ENCODE measurements at places on chromosomes 4 and X. TPM values are rescaled to one million over a fixed set of nuclear protein-coding genes. Genes with fewer than 3 reads are reported as not detected.

DNA sequence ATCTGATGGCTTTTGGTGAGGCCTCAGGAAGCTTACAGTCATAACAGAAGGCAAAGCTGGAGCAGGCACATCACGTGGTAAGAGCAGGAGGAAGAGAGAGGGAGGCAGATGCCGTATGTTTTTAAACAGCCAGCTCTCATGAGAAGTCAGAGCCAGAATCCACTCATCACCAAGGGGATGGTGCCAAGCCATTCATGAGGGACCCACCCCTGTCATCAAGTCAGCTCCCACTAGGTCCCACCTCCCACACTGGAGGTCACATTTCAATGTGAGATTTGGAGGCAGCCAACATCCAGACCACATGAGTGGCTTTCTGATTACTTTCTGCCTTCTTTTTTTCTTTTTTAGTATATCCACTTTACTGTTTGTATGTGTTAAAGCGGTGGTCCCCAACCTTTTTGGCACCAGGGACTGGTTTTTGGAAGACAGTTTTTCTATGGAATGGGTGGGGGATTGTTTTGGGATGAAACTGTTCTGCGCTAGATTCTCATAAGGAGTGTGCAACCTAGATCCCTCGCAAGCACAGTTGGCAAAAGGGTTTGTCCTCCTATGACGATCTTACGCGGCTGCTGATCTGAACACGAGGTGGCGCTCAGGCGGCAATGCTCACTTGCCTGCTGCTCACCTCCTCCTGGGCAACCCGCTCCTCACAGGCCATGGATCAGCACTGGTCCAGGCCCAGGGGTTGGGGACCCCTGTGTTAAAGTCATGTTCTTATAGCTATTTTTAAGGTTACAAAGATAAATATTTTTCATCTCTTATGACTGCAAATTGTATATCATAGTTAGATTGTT lies 61.7 kb downstream of the SLIT2 start:
- DNase-seq, result peak; percentile 54

DNA sequence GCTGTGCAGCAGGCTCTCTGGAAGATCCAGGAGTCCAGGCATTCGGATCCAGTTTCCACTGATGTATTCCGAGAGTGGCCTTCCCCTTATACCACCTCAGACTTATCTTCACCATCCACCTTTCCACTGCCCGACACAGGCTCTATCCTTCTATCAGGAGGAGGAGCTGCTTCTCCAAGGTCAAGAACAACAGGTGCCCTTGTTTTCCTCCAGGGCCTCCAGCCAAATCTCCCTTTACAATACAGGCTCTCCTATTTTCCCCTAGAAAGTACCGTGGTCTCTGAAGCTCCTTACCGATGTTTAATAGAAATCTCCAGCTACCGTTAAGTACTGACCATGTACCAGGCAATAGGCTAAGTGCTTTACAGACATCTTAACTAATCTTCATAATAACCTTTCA lies 61.3 kb downstream of the AFAP1 start:
- DNase-seq, result no peak

DNA sequence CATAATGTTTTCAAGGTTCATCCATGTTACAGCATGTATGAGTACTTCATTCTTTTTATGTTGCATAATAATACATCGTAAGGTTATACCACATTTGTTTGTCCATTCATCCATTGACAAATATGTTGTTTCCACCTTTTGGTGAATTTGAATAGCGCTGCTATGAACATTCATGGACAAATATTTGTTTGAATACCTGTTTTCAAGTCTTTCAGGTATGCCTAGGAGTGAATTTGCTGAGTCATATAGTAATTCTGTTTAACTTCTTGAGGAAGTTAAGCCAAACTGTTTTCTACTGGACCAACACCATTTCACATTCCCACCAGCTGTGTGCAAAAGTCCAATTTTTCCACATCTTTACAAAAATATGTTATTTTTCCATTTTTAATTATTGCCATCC lies 31.5 kb downstream of the IRS4 start:
- no peak for DNase-seq

Gene TBC1D9
- total RNA-seq, result 8.4 TPM

Gene DSPP
- not detected for total RNA-seq

Gene GABRE
- 36.9 TPM for total RNA-seq
